ENCODE measurements at places on chromosomes 11 and 22.

GRCh38 chr22:42906605-42907348 is 49.7 kb upstream of the ARFGAP3 start:
- DNase-seq = no peak

- DNase-seq = no peak
These were observed 85.3 kb downstream of the CLPB start for GRCh38 chr11:72349053-72349452.

DNA sequence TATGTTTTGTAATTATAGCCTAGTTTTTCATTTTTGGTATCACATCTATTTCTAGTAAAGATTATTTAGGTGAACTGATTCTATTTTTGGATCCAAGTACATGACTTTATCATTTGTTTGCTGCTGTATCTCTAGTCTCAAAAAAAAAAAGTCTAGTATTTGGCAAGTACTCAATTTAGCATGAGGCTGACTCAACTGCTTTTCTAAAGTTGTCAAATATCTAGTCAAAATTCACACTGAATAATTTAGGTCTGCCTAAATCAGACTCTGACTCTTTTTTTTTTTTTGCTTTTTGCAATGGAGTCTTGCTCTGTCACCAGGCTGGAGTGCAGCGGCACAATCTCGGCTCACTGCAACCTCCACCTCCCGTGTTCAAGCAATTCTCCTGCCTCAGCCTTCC is 2.4 kb downstream of the OOSP4A start:
- DNase-seq = no peak

DNA sequence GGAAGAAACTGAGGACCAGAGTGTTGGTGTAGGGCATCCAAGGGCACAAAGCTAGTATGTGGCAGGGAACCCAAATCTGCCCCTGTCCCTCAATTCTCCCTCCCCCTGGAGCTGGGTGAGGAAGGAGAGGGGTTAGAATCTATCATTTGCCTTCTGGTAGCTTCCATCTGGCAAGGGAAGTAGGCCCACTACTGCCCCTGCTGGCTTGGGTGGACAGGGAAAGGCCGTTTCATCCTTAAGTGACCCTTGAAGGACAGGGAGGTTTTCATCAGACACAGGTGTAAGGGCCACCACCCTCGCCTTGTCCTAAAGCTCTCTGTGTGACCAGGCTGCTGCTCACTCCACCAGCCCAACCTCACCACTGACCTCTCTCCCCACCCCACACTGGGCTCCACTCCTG is 22.1 kb downstream of the NECTIN1 start:
- no peak for DNase-seq

- no peak for DNase-seq
These were observed 57.7 kb downstream of the DGCR2 start for GRCh38 chr22:19064354-19065054.

DNA sequence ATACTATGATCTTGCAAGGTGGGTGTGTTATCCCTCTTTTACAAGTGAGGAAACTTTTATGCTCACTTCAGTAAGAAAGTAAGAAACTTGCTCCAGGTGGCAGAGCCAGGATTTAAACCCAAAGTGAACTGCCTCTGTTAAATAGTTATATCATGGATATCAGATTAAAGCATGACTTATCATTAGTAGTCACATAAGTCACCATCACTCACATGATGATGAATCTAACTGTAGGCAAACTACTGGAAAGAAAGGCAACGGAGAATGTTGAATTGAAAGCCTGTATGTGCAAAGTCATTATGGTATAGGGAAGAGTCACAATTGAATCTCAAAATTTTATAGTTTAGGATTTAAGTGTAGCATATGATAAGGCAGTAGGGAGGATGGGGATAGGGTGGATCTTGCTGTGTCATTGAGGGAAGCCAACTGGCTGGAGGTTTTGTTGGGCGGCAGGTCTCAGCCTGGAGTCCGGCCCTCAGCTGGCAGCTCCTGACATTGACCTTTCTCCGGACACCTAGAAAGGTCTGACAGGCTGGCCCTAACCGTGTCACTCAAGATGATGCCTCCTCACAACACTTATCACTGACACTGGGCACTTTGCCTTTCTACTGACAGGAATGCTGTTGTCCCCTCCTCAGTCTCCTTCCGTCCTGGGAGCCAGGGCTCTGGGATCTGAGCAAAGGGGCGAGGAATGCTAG is 98.3 kb downstream of the EMSY start:
- no peak for DNase-seq

- no peak for DNase-seq
These were observed 409.3 kb downstream of the BRD1 start for GRCh38 chr22:49418341-49418894.

DNA sequence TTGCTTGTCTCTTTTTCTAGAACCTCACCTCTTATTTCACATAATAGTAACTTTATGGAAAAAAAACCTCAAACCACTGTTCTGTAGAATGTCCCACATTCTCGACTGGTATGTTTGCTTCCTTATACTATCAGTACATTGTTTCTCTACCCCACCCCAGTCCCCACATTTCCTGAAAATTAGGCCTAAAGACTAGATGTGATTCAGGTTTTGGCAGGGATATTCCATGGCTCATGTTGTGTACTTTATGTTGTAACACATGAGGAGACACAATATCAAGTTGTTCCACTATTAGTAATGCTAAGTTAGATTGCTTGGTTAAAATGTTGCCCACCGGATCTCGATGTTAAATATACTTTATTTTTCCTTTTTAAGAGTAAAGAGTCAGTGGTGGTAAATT is 34.7 kb downstream of the DDIAS start:
- DNase-seq = no peak

GRCh38 chr22:44627521-44628139 is 74.4 kb upstream of the PRR5 start:
- no peak for DNase-seq

DNA sequence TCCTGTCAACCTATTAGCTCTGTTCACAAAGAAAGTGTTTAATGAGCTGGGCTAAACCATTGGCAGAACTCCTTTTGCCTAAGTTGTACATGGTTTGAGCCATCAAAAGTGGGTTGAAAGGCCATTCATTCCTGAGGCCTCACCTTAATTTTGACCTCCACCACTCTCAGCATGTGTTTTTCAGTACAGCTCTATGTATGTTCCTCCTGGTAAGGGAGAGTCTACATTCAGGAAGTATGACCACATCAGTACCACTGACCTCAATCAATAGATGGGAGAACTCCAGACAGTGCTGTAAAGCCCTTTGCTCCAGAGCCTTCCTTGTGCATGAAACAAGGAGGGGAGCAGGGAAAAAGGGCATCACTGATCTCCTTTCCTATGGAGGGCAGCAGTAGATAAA is 87.8 kb upstream of the CARD18 start:
- DNase-seq = no peak

- no peak for DNase-seq
These were observed 92.4 kb downstream of the KCNC1 start for GRCh38 chr11:17827006-17827405.

- DNase-seq = no peak
These were observed 661.9 kb downstream of the ETS1 start for GRCh38 chr11:127925475-127925874.

GRCh38 chr11:69840371-69841169 is 21.4 kb upstream of the FGF3 start:
- DNase-seq = no peak

GRCh38 chr11:73359930-73360742 is 16.1 kb upstream of the RELT start:
- no peak for DNase-seq

DNA sequence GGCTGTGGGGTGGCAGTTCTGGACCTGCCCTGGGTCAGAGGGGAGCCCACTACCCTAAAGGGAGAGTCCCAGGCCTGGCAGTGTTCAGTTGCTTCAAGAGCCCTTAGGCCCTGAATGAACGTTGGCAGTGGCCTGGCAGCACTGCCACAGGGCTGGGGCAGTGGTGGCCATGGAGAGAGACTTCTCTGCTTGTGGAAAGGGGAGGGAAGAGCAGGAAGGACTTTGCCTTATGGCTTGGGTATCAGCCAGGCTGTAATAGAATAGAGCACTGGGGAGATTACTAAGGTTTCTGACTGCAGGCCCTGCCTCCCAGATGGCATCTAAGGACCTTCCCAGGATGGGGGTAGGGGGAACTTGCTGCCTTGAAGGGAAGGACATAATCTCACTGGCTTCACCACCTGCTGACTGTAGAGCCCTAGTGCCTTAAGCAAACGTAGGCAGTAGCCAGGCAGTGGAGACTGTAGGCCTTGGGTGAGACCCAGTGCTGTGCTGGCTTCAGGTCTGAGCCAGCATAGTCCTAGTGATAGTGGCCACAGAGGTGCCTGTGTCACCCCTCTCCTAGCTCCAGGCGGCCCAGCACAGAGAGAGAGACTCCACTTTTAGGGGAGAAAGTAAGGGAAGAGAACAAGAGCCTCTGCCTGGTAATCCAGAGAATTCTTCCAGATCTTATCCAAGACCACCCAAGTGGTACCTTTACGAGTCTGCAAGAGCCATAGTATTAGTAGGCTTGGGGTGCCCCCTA is 27.6 kb downstream of the PLA2G6 start:
- DNase-seq = no peak

- no peak for DNase-seq
These were observed at the start of gene CLMP for GRCh38 chr11:123195188-123196059. Gene CLMP (minus strand): TSS chr11:123195248. CDS start chr11:123194940, 308 bp downstream.

- DNase-seq = no peak
These were observed 23.3 kb downstream of the DGCR6L start for GRCh38 chr22:20296598-20296997.
